T-helper 2 cell (primary cell): ENCODE measurements at places on chromosomes 5 and 9.

DNA sequence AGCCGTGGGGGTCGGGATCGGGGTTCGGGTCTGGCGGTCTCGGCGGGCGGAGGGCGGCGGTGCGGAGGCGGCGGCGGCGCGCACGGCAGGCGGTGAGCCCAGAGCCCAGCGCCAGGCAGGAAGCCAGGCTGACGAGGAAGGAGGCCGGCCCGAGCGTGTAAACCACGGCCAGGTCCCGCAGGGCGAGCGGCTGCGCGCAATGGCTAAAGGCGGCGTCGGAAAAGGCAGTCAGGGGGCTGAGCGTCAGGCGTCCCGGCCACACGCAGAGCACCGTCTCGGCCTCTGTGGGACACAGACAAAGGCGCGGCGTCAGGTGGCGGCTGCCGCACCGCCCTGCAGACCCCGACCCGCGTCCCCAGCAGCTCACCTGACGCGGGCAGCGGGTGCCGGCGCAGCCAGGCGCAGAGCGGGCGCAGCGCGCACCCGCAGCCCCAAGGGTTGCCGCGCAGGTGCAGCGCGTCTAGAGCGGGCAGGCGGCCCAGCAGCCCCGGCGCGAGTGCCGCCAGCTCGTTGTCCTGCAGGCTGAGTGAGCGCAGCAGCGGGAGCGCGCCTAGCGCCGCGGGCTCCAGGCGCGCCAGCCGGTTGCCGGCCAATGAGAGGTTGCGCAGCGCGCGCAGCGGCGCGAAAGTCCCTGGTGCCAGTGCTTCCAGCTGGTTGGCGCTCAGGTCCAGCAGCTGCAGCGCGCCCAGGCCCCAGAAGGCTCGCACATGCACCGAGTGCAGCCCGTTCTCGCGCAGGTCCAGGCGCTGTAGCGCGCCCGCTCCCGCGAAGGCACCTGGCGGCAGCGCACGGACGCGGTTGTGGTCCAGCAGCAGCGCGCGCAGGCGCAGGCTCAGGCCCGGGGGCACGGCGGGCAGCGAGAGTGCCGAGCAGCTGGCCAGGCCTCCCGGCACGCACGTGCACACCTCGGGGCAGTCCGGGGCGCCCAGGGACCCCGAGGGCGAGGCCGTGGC is 671 bp downstream of the LRRC26 start:
- DNase-seq = no peak

DNA sequence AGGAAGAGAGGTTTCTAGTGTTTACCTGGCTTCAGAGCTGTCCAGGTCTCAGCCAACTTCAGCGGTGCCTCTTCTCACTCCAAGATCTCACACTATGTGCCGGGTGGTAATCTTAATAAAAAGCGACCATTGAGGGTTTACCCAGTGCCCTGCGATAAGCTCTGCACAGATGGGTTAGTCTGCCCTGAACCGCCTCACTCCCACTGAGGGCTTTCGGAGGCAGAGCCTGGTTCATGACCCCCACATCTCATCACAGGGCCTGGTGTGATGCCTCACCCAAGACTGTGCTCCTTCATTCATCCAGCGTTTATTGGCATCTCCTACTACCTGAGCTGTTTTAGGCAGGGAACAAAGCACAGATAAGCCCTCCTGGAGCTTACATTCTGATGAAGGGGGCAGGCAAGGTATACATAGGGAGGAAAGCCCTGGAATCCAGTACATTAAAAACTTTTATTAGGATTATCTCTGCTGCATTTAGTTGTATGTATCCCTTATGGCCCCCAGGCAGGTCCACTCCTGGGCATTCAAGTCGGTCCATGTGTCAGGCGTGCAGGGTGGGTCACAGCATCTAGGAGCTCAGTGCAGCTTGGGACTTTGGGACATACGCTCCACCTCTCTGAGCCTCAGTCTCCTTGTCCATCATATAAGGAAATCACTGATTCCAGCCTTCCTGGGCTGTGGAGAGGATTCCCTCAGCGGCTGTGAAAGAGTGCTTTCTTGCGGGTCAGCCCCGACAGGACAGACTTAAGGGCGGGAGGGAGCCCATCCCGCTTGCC is 613 bp upstream of the COL15A1 start:
- DNase-seq = no peak

- DNase-seq = no peak
Observed at GRCh38 chr9:8648271-8648845, 848.8 kb upstream of the DMAC1 start.

DNA sequence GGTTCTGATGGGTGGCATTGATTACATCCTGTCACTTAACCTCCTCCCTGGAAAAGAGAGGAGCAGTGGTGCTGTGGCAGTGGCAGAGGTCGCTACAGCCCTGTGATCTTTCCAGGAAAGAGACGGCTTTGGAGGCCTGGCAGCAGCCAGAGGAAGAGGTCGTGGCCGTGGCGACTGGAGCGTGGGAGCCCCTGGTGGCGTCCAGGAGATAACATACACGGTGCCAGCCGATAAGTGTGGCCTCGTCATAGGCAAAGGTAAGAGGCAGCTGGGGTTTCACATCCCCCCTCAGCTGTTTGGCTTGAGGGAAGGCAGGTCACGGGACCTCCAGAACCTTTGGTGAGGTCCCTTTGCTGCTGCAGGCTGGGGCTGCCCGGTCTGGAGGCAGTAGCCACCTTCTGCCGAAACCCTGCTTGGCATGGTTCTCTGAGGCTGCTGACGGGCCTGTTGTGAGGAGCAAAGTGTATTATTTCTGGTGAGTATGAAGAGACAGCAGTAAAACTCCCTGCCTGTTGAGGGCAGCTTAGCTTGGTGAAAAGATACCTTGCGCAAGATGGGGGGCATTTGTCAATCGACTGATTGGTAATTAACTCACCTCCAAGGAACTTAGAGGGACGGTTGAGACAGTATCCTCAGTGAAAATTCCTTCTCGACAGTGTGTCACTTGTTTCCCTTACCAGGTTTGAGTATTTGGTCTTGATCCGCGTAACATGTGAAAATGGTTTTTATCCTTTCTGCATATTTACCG is 38.0 kb upstream of the PRDM12 start:
- DNase-seq = no peak

GRCh38 chr5:61277781-61278180 is 54.3 kb upstream of the ZSWIM6 start:
- no peak for DNase-seq

- DNase-seq = no peak
Observed at GRCh38 chr9:20940447-20941173, 90.8 kb downstream of the HACD4 start.

DNA sequence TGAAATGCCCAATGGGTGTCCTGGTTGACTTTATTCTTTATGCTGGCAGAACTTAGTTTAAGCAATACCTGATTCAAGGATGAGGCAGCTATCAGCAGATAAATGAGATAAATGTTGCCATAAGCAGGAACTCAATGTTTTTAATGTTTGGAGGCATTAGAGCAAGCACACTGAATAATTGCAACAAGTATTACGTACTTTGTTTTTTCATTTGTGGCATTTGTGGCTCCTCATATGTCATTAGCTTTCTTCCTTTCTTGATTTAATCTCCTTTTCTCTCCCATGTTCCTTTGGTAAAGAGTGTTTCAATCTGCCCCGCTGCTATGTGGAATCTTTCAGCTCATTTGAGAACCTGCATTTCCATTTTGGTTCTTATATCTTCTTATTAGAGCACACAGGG is 6.4 kb upstream of the NR3C1 start:
- peak; percentile 11 for DNase-seq

GRCh38 chr9:107566611-107567061 is 77.1 kb upstream of the KLF4 start:
- DNase-seq = no peak

GRCh38 chr5:91357806-91358205 is 25.3 kb downstream of the ARRDC3 start:
- DNase-seq = no peak

DNA sequence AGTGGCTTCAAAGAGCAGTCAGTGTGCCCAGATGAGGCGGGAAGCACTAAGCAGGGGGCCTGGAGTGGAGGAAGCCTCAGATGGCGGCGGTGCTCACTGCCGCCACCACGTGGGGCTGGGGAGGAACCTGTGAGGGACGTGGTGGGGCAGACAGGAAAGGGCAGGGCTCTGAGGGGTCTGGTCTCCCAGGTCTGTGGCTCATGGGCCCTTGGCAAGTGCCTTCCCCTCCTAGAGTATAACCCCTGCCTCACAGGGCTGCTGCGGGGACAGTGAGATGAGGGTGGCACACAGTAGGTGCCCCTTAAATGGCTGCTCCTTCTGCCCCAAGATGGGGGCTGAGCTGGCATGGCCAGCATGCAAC is 26.6 kb downstream of the NR5A1 start:
- DNase-seq = no peak

DNA sequence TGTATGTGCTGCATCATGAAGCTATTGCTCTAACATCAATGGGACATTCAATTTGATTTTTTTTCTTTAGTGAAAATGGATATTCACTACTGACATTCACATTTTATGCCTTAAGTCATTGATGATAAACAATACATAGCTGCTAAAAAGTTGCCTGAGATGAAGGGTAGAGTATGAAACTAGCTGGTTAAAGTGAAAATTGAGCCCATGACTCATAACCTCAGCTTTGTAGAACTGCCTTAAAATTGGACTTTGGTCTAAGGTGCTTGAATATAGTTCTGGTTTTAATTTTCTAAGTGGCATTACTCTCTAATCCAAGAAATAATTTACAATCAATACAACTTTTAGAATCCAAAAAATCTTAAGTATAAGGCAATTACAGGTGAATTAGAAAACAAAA is 740.4 kb upstream of the RIOK2 start:
- DNase-seq = no peak

DNA sequence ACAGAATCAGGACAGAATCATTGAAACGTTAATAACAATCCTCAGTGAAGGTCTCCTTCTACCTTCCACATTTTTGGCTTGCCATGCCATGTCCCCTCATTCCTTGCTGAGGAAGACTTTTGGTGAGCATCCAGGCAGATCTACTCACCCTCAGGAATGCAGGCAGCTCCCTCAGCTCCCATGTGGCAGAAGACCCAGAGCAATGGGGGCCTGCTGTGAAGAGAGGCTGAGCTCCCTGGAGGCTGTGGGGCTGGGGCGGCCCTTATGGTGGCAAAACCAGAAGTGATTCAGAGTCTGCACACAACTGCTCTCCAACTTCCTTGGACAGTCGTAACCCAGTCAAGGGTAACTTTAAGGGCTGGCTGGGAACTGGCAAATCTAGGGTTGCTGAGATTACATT is 247.2 kb upstream of the EFNA5 start:
- DNase-seq = no peak

GRCh38 chr9:34375901-34376595 is 650 bp downstream of the MYORG start:
- DNase-seq = no peak

DNA sequence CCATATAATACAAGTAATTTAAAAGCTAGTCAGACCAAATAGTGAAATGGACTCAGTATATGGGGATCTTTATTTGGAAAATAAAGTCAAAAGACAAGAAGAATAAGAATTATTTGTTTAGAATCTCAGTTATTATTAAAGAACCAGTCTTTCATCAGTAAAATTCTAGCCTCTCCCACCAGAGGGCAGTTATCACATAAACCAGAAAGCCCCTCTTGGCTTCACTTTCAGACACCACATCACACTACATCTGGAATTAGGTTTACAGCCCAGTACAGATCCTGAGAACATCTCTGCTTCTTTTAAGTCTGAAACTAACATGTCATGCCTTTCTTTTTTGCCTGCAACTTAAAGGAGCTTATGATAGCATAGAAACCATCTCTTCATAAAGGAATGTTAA is 12.2 kb upstream of the HSPB3 start:
- peak; percentile 11 for DNase-seq
